Fibroblast of skin of right quadriceps (primary cell): ENCODE measurements at places on chromosomes 5 and 9.

GRCh38 chr9:84694248-84694647 is 24.7 kb downstream of the NTRK2 start:
- no peak for DNase-seq

DNA sequence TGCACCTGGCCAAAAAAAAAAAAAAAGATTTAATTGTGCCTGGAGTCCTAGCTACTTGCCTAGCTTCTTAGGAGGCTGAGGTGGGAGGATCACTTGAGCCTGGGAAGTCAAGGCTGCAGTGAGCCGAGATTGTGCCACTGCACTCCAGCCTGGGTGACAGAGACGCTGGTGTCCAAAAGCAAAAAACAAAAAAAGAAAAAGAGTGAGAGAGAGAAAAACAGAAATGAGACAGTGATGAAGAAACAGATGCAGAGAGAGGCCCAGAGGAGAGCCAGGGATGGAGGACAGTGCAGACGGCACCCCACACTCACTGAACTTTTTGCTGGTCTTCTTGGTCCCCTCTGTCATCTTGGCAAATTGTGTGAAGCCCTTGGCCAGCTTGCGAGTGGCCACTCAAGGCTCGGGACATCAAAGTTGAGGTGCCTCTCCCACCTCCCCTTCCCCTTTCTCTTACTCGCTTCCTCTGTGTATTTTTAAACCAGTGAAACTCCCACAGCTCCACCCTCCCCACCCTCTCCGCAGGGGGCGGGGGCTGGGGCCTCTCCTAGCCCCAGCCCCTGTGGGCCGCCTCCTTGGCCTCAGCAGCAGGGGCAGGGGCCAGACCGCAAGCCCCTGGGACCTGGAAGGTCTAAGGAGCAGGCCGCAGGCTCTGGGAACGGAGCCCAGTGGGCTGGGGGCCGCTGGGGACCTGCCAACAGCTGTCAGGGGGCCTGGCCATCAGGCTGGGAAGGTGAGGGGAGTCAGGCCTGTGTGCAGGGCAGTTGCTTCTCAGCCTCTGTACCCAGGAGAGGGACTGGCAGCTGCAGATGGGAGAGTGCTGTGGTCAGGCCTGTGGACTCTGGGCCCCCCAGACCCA is at the start of gene SH2D3C:
SH2D3C (minus strand) TSS at position 387 of the 856 bp plus-strand sequence; CDS start at position 348, 39 bp downstream.
- DNase-seq: no peak

GRCh38 chr5:133423011-133423617 is 189.2 kb downstream of the FSTL4 start:
- DNase-seq: no peak

DNA sequence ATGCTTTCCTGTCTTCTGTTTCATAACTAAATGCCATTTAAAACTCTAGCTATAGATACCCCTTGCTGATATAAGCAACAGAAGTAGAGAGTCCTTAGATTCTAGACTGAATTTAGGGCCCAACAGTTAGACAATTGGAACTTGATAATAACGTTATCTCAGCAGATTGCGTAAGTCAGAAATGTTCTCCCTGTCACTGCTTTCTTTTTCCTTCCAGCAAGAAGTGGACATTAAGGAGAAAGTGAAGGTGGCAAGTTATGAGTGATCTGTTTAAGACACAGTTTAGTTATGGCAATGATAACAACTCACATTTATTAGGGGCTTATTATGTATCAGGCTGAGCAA is 6.9 kb upstream of the GLIS3 start:
- no peak for DNase-seq

DNA sequence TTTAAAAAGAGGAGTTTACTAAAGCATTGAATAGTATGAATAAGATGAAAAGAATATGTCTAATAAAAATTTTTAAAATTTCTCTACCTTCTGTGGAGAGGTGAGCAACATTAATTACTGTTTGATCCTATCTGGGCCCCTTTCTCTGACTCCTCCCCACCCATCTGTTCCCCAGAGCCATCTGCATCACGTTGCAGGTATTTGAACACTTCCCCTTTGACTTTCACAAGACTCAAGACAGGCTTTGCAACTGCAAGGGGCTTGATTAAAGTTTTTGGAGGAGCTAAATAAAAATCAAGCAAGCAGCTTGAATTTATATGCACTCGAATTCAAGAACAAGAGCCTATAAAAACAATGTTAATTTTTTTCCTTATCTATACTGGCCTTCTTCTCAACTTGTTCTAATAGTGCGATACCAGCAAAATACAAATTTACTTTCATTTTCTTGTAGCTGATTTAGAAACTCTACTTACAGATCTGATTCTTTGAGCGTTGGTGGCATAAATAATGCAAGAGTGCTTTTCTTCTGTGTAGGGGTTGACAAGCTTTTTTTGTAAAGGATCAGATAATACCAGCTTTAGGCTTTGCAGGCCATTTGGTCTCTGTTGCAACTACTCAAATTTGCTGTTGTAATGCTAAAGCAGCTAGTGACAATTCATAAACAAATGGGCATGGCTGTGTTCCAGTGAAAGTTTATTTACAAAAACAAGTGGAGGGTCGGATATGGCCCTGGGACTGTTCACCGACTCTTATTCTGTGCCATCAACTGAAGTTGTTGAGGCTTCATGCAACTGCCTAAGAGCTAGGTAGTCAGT is 21.2 kb downstream of the TXNDC8 start:
- DNase-seq: no peak

DNA sequence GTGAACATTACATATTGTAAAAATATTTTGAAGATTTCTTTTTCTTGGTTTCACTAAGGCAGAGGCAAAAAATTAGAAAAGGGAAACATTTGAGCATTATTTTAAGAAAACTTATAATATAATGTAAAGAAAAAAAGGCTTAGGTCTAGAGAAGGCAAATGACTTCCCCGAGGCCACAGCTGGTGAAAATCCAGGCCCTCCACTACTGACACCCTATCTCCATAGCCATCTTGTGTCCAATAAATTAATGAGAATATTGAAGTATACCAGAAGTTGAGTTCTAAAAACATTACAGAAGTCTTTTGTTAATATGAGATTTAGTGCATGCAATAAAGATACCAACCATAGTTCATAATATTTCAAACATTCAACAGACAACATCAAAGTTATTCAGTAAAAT is 459.9 kb upstream of the RORB start:
- DNase-seq: no peak

DNA sequence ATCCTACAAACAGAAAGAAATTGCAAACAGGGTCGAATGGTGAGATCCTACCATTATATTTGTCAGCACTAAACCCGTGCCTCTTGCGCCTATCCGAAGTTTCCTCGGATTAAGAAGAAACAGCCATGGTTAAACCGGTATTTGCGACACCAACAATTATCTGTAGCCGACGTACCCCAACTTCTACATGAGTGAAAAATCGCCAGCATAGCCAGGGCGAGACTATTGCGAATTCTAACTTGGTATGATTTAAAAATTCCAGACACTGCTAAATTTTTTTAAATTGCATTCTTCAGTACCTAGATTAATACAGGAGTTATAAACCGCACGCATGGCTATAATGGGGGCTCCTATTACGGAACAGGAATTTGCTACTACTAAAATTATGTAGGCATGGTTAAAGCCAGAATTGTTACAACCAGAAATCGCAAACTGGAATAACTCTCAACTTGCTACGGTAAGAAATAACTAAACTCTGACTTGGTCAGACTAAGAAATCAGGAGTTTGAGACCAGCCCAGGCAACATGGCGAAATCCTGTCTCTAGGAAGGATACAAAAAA is 25.3 kb upstream of the ANXA2R start:
- DNase-seq: peak; percentile 39

DNA sequence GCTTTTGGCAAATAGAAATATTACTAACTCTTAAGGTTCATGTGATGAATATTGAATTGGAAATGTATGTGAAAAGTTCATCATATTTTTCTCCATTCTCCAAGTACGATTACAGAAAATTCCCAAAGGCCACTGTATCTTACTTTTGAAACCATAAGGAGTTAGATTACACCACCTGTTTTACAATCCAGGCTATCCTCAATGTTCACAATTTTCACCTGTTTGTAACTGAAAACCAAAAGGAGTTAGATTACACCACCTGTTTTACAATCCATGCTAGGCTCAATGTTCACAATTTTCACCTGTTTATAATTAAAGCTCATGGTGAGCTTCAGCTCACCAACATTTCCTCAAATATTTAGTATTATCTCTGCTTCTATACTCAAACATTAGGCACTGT is 188.0 kb downstream of the HCN1 start:
- no peak for DNase-seq

- DNase-seq: no peak
Observed at GRCh38 chr5:157956271-157956885, 97.4 kb upstream of the CLINT1 start.

DNA sequence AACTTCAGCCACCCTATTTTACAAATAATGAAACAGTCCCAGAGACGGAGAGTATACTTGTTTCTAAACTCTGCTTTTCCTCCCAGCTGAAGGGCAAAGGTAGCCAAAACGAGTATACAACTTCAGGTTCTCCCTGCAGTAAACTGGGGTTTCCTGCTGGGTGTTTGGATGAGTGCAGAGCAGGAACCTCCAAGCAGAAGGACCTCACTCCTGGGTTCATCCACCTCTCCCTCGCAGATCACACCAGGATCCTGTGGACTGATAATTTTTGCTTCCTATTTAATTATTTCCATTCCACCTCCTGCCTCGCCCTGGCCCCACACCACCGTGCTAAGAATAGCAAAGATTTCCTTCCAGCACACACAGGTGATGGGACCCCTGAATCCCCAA is 2.0 kb upstream of the FOXB2 start:
- no peak for DNase-seq

DNA sequence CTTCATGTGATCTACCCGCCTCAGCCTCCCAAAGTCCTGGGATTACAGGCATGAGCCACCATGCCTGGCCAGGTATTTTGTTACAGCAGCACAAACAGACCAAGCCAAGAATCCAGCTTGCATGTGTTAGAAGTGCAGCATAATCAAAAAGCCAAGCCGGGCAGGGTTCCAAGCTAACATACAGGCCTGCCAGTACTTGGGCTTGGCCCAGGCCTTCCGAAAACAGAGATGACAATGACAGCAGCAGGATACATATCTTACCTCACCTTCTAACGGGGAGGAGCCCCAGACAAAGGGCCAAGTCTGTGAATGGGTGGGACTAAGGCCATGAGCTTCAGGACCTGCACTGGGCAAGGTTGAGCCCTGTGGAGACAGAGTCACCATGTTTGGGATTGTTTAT is 91.4 kb upstream of the ZNF462 start:
- no peak for DNase-seq

DNA sequence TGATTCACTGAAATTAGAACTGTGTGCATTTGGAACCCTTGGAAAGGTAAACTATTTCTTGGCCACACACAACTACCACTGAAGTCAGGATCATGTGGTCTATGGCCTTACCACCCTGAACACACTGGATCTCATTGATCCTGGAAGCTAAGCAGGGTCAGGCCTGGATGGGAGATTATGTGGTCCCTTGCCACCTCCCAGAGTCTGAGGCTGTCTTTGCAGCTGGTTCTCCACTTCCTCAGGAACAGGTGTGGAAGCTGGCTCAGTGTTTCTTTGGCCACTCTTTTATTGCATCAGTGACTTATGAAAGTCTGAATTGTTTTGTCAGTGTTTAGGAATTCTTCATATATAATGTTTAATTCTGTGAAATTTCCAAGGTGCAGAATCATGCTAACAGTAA is 89.2 kb downstream of the TEK start:
- no peak for DNase-seq

DNA sequence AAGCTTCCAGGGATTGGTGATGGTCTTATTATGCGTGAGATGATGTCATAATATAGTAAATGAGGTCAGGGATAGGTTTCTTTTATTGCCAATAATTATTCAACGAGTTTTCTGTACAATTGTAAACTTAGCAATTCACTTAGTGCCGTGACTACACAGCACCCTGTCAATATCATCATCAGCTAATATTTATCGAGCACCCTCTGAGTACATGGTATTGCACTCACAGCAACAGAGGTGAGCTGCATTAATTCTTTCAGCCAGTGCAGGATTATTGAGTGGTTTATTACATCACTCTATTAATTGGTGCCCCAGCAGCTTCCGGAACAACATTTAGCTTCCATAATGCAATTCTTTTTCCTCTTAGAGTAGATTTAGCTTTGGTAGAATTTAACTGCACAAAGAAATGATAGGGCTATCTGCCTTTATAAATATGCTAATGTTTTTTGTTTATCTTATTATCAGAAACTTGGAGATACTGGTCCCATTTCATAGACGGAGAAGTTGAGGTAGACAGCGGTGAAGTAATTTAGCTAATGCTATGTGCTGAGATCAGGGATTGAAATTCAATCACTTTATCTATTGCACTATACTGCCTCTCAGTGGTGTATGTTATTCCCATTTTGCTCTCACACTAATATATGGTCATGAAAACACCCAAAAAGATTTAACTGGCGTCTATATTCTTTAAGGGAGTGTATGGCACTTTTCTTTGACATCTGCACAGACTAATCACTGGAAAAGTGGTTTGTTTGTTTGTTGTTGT is 726.1 kb upstream of the WWC1 start:
- no peak for DNase-seq

DNA sequence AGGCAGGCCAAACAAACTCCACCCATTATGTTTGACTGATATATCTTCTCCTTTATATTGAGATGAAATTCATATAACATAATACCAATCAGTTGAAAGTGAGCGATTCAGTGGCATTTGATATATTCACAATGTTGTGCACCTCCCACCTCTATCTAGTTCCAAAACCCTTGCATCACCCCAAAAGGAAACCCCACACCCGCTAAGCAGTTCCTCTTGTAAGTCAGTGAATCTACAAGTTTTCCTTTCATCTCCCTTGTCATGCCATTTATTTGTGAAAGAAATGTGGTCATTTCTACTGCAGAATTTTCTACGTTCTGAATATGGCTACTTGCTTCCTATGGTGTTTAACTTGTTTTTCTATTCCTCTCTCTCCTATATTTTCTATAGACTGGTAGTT is 99.4 kb upstream of the PTPN3 start:
- DNase-seq: no peak

- DNase-seq: no peak
Observed at GRCh38 chr9:73906671-73907070, 590.5 kb upstream of the RORB start.

DNA sequence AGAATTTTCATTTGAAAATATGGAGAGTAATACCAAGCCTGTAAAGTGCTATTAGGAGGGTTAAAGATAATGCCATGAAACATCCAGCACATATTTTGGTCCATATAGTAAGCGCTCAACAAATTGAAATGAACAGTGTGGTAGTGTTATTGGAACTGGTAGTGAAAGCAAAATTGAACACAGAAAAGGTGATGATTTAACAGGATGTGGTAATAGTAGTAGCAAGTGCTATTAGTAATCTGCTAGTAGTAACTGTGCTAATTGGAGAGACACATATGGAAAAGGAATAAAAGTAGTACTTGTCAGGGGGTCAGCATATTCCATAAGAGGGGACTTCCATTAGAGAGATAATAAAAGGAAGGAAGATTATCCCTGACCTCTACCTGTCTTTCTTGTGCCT is 187.3 kb downstream of the HTR1A start:
- DNase-seq: no peak

DNA sequence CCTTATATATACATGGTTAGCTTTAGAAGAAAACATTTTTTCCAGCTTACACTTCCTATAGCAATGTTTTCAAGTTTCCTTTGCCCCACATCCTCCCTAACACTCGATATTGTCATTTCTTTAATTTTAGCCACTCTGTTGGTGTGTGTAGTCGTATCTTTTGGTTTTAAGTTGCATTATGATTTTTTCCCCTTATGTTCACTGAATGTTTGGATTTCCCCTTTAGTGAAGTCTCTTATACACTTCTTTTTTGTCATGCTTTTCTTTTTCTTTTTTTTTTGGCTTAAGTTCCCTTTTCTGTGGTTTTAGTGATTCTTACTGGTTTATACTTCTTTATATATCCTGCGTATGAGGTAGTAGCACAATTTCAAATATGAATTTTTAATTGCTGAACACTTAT is 58.8 kb downstream of the KDM4C start:
- DNase-seq: no peak
